NCI-H1436 treated with DMSO at 0.1 percent for 48 hours (cell line): ENCODE measurements at places on chromosomes 1 and 21.

DNA sequence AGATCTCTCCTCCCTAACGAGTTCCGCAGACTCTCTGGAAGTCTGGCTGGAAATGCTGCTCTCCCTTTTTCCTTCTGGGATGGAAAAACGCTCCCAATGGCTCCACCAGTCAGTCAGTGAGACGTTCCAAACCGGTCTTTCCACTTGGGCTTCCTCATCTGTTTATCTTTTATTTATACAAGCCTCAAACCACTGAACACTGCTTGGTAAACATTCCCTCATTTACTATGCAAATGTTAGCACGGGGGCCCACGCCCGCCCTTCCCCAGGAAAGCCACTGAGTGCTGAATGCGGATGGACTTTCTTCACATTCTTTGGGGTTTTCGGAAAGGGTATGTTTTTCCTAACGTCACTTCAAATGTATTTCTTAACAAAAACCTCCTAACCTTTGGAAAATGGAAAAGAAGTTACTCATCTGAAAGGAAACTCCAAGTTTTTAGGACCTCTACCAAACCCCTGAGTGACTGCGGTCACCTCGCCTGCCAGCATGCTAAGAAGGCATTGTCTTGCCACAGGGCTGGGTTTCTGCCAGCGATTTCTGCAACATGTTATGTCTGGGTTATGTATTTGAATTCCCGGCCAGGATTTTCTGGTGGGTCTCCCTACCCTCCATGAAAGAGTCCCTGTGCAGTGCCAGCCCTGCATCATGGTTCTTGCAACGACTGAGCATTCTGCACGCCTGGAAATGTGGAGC, 14.0 kb upstream of the UMODL1 start:
- no peak for DNase-seq

DNA sequence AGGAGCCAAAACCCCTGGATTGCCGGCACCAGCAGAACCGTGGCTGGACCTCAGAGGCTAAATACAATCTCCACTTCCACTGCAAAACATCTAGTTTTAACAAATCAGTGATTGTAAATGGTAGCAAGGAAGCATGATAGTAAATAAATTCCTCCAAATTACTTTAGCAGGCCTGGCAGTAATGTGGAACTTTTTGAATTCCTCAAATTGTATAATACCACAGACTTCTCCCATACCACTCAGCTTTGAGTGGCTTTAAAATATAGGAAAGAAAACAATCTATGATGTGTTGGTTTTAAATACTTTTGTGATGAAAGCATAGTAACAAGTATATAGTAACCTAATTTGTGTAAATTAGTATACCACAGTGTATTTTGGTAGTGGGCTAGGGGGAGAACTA, 34.1 kb downstream of the NIBAN1 start:
- no peak for DNase-seq

DNA sequence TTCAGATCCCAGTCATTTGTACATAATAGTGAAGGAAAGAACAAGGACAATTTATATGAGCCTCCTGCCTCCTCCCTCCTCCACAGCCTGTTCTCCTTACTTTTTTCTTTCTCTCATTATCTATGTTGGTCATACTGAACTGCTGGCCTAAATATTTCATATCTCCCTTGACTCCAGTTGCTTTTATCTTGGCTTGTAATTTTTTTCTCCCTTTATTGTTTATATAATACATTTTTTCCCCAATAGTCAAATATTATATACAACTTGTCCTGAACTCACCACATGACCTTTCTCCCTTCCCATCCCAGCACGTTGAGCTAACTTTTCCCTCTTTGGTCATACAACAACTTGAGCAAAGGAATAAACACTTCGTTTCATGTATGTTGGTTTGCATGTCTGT, 752.1 kb downstream of the LTN1 start:
- DNase-seq = no peak

DNA sequence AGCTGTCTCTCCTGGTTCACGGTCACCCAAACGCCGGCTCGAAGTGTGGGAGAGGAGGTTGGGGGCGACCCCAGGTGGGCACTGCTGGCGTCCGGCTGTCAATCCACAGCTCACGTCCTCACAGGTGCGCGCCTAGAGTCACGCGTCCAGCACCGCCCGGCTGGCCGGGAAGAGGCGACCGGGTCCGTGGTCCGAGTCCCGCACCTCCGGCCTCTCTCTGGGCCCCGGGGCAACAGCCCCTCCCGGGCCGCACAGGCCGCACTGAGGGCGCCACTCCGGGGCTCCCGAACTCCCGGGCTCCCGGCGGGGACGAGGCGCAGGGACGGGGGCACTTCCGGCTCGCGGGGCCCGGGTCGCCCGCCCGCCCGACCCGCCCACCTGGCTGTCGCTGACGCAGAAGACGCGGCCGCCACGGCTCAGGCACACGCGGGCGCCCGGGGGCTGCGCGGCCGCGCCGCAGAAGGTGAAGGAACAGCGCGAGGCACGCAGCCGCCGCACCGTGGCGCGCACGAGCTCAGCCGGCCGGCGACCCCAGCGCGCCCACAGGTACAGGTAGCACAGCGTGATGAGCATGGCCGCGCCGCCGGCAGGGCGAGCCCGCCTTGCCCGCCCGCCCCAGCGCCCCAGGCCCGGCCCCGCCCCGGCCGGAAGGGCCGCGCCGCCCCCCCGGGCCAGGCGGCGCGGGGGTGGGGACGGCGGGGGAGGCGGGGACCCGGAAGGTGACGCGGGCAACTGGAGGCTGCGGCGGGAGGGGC, at the start of gene HLCS:
Gene HLCS (minus strand): TSS at position 604 of the 755 bp plus-strand sequence. CDS start 31 bp downstream, at position 573.
- DNase-seq = no peak

- DNase-seq = no peak
Observed at GRCh38 chr1:234562334-234562733, 47.6 kb downstream of the IRF2BP2 start.

DNA sequence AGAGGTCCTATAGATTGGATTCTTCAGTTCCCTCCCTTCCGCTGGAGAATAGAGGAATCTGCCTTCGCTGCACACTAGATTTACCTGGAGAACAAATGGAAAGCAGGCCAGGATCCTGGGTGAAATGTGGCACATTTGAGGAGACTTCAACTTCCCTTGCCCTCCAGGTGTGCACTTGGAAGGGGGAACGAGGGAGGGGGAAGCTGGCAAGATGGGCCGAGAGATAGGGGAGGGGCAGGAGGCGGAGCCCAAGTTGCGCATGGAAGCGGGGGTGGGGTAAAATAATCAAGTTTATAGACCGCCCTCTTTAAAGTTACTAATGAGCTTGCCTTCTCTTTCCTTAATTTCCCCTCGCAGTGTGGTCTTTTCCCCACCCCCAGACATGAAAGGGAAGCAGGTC, 155.7 kb upstream of the CAMK1G start:
- no peak for DNase-seq
